ENCODE measurements at places on chromosomes 16 and 17. TPM values are rescaled to one million over a fixed set of nuclear protein-coding genes. Genes with fewer than 3 reads are reported as not detected.

Gene RUSF1
- total RNA-seq: 74.2 TPM

Gene TEX14
- total RNA-seq: 0.92 TPM

Gene DNAAF8
- total RNA-seq: not detected

Gene CCL7
- total RNA-seq: not detected

Gene ACSM3
- 0.41 TPM for total RNA-seq
